Kidney capillary endothelial cell (primary cell): ENCODE measurements at places on chromosomes 1 and 21.

DNA sequence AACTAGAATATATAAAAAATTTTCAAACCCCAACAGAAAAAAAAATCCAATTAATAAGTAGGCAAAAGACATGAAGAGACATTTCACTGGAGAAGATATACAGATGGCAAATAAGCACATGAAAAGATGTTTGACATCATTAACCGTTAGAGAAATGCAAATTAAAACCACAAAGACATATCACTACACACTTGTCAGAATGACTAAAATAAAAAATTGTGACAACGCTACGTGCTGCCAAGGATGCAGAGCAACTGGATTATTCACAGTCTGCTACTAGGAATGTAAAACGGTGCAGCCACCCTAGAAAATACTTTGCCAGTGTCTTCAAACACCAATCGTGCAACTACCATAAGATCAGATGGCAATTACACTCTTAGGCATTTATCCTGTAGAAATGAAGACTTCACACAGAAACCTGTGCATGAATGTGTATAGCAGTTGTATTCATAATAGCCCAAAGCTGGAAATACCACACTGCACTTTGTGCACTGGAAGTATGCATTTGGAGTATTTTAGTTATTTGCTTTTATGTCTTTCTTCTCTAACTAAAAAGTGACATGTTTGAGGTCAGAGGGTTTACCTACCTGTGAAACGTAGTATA is 75.3 kb upstream of the PALMD start:
- DNase-seq = no peak

- DNase-seq = no peak
Observed at GRCh38 chr1:165415068-165415467, 29.9 kb downstream of the RXRG start.

GRCh38 chr1:27614043-27614624 is 10.2 kb upstream of the AHDC1 start:
- no peak for DNase-seq

- no peak for DNase-seq
Observed at GRCh38 chr1:204408074-204408507, 3.5 kb downstream of the PPP1R15B start.

DNA sequence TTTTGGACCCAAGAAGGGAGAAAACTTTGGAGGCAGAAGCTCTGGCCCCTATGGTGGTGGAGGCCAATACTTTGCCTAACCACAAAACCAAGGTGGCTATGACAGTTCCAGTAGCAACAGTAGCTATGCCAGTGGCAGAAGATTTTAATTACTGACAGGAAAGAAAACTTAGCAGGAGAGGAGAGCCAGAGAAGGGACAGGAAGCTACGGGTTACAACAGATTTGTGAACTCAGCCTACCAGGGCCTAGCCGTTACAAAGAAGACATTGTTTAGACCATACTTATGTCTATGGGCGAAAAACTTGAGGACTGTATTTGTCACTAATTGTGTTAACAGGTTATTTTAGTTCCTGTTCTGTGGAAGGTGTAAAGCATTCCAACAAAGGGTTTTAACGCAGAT is 10.4 kb upstream of the ACOT11 start:
- no peak for DNase-seq

- no peak for DNase-seq
Observed at GRCh38 chr21:42646076-42646825, 7.2 kb upstream of the PDE9A start.

DNA sequence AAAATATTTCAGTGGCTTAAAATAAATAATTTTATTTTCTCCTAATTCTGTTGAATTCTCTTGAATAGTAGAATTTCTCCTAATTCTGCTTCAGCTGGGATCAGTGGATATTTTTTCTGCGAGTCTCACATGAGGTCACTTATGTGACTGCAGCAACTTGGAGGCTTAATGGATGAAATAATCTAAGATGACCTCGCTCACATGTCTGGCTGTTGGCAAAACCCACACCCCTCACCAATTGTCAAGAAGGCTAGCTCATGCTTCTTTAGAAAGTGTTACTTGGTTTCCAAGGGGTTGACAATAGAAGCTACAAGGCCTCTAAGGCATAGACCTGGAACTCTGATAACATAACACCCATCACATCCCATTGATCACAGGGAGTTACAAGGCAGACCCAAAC is 156.9 kb upstream of the DPYD start:
- no peak for DNase-seq

DNA sequence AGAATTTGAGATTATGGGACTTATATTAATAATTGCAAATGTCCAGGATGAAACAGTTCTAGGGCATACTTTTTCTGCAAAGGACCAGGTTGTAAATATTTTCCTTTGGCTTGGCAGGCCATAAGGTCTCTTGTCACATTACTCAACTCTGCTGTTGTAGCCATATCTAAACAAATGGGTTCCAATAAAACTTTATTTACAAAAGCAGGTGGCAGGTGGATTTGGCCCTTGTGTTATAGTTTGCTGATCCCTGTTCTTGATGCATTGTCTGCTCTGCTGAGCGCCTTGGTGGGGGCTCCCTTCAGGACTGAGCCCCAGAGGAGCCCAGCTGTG is 258.5 kb downstream of the FOXD2 start:
- DNase-seq = no peak
